ENCODE measurements at places on chromosomes 5 and 9.

DNA sequence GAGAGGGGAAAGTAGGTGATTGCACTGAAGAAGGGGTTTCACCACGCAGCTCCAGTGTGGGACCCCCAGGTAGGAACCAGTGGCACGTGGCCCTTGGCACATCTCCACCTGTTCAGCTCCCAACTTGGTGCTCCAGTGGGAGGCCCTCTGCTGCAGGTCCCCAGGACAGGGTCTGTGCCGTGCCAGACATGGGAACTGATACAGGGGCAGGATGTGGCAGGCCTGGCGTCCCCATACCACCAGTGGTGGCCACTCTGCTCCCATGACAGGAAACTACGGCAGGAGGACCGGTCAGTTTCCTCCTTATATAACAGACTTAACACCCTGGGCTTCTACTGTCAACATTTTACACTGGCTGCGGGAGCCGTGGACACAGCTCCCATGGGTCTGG lies 67.3 kb downstream of the PSMB7 start:
- no peak for DNase-seq

DNA sequence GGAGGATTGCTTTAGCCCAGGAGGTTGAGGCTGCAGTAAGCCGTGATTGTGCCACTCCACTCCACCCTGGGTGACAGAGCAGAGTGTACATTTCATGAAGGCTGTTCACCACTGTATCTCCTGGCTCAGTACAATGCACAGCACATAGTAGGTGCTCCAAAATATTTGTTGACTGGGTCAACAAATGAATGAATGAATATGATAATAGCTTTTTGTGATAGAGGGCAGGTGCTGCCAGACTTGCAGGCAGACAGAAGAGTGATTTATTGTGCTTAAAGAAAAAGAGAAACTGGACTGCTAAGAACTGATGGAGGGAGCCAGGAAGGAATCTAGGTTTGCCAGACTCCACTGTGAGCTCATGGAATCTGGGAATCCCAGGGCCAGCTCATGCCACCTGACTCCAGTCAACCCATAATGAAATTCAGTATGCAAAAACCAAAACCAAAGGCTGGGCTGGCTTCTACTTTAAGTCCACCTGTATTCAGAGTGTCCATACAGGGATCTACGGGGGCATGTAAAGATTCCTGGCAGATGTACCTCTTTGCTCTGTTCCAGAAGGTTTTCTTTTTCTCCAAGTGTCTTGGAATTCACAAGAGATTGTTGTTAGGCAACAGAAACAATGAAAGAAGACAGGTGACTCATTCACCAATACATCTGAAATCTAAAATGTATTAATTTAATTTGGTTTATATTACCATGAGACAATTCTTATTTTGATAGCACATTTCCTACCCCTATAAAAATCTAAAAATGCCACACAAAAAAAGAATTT lies 15.5 kb upstream of the CTNNA1 start:
- DNase-seq = no peak

GRCh38 chr5:169765176-169765996 lies 128.3 kb downstream of the DOCK2 start:
- no peak for DNase-seq

DNA sequence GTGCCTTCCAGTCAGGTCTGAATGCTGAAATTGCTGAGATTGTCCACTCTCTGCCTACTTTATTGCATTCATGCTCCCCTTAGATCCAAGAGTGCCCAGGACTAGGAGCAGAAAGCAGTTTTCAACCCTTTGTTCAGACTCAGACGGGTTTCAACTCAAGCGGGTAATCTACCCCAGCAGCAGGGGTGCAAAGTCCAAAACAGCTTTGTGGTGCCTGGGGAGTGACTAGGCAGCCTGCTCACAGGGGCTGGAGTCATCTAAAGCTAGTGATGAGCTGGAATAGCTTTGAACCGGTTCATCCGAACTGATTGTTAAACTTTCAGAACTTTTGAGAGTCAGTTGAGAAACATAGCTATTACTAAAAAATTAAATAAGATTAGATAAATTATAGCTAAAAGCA lies 71.0 kb upstream of the IQGAP2 start:
- DNase-seq = no peak

GRCh38 chr9:98921732-98922131 lies 22.0 kb upstream of the COL15A1 start:
- DNase-seq = no peak

DNA sequence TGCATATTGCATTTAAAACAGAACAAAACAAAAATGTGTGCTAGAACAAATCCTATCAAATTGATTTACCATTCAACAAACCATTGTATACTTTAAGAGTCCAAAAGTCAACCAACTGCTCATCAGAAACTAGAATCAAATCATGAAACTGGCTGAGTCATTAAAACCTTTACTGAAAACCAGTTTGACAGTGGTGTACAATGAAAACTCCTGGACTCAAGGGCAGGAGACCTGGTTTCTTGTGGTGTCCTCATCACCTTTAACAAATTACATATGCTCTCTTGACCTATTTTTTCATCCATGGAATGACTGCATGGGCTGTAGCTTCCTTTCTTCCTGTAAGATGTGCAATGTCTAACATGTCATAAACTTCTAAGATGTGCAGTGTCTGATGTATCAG lies 315.3 kb upstream of the SLC30A5 start:
- no peak for DNase-seq

DNA sequence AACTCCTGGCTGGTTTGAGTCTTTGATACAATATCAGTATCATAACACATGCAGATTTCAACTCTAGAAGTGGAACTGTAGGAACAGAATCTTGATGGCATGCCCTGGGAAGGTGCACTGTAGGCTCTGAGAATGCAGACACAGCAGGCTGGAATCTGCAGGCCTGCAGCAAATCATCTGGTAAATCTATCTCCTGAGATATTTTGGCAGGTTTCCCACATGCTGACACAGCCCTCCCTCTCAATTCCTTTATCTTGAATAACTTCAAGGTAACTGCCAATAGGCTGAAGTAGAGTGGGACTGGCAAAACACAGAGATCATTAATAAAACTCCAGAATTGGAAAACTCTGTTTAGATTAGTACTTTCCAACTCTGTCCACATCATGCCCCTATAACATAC lies 177.8 kb upstream of the PCSK5 start:
- no peak for DNase-seq

DNA sequence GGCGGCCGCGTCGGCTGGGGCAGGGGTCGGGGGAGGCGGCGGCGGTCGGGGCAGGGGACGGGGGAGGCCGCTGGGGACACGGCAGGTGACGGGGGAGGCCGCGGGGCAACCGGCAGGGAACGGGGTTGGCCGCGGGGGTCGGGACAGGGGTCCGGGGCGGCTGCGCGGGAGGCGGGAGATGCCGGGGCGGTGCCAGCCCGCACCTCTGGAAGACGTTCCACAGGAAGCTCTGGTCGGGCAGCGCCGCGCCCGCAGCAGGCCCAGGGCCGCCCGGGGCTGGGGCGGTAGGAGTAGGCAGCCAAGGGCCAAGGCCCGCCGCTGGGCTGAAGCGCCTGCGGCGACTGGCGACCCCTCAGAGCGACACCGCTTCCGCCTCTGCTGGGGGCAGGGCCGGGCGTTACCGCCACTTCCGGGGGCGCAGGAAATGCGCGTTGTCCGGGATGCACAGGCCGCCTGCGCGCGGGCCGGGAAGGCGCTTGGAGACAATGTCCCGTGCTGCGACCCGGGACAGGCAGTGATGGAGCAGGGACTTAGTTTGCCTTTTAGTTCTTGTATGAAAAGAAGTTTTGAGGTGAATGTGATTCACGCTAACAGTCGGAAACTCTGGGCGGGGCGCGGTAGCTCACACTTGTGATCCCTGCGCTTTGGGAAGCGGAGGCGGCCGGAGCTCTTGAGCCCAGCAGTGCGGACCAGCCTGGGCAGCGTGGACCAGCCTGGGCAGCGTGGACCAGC lies 110.0 kb upstream of the LPCAT1 start:
- peak; percentile 74 for DNase-seq

DNA sequence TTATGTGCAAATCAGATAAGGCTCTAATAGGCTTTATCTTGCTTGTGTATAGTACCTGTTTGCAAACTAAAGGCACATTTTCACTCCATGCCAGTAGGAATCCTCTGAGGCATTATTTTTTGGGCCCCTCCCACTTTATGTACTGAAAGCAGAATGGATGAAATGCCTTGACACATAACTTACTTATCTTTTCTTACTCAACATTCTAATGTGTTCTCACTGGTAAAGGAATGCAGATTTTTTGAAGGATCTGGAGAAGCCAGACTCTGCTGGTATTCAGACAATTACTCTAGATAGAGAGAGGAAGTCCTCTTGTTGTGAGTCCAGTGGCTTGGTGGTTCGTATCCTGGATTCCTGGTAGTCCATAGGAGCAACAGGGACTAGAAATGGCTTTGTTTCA lies 336.7 kb downstream of the CCDC171 start:
- DNase-seq = peak; percentile 6

GRCh38 chr9:91986248-91986647 lies 36.2 kb upstream of the ROR2 start:
- DNase-seq = no peak

- no peak for DNase-seq
Observed at GRCh38 chr9:130500340-130501180, 55.8 kb downstream of the ASS1 start.

GRCh38 chr9:121738968-121739367 lies 87.5 kb downstream of the DAB2IP start:
- DNase-seq = no peak

GRCh38 chr9:35164711-35165110 lies 2.9 kb downstream of the UNC13B start:
- peak; percentile 65 for DNase-seq

GRCh38 chr5:128380337-128380736 lies 157.7 kb downstream of the FBN2 start:
- DNase-seq = no peak

- DNase-seq = no peak
Observed at GRCh38 chr5:88897748-88898147, 14.8 kb upstream of the MEF2C start.

DNA sequence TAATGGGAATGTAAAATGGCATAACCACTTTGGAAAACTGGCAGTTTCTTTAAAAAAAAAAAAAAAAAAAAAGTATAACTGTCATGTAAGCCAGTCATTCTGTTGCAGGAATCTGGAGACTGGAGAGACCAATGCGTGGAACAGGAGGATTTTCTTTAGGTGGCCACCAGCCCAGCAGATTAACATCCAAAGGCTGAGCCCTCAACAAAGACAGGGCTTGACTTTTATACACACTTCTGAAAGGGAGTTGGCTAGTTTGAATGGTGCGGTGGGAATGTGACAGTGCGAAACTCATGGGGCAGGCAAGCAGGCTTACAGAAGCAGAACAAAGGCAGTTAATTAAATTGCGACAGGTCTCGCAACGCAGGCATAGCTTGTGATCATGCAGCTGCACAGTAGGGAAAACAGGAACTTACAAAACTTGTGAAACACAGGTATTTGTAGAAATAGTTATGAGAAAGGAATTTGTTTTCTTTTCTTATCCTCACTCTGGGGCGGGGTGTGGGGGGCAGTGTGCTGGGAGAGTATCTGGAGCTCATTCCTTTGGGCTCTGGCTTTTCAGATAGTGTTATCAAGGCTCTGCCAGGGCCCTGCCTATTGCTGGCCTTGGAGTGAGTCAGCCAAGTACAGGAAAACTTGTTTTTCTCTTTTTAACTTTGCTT lies 12.0 kb downstream of the UIMC1 start:
- no peak for DNase-seq

DNA sequence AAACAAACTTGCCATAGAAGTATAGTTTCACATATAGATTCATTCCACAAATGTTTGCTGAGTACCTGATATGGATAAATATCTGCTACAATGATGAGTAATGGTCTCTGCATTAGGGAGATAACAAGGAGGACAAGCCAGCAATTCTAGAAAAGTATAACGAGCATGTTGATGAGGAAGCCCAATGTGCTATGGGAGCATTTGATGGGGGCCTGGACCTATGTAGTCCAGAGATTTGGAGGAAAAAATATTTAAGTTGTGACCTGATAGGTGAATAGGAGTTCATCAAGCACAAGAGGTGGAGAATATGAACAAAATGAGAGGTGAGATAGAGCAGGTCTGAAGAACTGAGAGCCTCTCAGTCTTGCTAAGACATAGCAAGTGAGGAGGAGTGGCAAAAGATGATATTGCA lies 14.4 kb upstream of the TMEM245 start:
- no peak for DNase-seq

DNA sequence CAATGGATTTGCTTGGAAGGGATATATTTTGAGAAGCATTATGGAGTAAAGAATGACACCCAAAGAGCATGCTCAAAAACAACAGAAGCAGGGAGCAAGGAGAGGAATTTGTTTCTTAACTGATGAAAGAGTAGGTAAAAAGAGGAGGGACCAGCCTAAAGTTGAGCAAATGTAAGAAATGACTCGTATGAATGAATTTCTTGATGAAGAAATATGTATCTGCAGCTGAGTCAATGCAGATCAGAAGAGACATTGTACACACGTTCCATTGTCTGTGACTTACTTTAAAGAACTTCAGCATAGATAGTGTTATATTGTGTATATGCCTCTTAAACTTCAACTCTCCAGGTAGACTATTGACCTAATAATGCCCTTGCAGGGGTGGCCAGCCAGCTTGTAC lies 112.7 kb upstream of the NREP start:
- no peak for DNase-seq

- DNase-seq = no peak
Observed at GRCh38 chr5:32190095-32190494, 16.0 kb upstream of the GOLPH3 start.

DNA sequence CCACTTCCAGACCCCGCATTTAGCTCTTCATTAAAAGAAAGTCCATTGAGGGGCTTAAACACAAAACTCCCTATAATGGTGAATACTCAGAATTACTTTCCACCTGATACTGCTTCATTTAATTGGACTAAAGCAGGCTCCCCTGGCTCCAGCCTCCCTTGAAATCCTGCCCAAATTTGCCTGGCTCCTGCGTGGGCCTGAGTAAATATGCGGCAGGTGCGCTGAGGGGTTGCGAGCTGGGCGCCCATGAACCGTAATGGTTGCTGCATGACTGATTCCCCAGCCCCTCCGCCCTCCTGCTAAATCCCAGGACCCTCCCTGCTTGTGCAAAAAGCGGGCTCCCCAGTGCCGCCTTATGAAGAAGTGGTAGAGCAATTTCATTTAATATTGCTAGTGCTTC lies 639.7 kb downstream of the BNC2 start:
- DNase-seq = no peak

DNA sequence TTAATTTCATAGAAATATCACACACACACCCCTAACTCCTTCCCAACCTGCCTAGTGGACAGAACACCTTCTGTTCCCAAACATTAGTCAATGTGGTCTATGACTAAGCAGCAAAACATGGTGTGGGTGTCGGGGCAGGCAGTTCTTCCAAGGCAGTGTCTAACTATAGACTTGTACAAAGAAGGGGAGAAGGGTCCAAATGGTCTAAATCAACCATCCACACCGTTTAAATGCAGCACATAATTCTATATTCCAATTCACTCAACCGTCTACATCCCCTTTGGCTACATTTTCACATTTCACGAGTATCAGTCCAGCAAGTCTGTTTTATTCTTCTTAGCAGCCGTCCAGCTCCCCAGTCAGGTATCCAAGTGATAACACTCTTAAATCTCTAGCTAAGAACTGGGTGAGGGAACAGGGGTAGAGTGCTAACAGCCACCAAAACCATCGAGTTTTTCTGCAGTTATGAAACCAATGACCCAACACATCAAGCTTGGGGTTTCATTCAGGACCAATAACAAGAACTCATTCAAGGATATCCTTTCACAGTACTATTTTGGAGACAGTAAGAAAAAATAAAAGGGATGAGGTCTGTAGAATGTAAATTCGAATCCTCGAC lies 3.3 kb downstream of the ZNF608 start:
- DNase-seq = peak; percentile 45

Data from hepatic stellate cell (primary cell).